NCI-H1092 (cell line): ENCODE measurements at places on chromosomes 4 and X.

DNA sequence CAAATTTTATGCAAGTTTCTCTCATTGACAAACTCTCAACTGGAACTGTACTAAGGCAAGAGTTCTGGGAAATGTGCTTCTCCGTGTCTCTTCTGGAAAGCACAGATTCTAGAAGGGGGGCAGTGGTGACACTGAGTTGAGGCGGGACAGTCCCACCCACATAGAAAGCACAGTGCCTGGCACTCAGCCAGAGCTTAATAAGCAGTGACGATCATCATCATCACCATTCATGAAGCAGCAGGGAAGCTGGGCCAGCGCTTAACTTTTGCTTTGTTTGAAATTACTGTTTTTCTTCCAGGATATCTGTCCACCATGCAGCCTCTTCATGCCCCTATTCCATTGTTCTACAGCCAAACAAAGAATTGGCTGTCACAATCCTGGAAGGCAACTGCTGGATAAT, 60.3 kb downstream of the BEND2 start:
- no peak for DNase-seq

DNA sequence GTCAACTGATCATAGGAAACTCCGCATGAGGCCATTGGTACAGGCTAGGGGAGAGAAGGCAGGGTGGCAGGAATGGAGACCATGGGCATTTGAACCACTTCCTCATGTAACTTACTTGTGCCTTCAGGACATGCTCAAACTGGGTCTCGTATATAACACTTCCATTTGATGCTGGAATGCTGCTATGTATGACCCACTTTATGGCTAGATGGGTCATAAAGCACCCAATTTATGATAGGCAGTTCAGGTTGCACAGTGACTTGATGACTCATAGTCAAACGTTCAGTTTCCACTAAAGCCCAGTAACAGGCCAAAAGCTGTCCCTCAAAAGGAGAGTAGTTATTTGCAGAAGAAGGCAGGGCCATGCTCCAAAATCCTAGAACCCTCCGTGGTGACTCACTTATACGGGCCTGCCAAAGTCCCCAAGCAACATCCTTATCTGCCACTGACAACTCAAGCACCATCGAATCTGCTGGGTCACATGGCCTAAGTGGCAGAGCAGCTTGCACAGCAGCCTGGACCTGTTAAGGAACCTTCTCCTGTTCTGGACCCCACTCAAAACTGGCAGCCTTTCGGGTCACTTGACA, 236.4 kb downstream of the ZC4H2 start:
- no peak for DNase-seq

DNA sequence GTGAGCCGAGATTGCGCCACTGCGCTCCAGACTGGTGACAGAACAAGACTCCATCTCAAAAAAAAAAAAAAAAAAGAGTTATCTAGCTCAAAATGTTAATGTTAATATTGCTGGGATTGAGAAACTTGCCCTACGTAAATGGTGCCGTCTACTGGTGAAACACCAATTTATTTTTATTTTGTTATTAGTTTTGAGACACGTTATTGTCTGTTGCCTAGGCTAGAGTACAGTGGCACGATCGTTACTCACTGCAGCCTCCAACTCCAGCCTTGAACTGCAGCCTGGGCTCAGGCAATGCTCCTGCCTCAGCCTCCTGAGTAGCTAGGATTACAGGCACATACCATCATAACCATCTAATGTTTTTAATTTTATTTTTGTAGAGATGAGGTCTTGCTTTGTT, 262.8 kb downstream of the BMPR1B start:
- no peak for DNase-seq

DNA sequence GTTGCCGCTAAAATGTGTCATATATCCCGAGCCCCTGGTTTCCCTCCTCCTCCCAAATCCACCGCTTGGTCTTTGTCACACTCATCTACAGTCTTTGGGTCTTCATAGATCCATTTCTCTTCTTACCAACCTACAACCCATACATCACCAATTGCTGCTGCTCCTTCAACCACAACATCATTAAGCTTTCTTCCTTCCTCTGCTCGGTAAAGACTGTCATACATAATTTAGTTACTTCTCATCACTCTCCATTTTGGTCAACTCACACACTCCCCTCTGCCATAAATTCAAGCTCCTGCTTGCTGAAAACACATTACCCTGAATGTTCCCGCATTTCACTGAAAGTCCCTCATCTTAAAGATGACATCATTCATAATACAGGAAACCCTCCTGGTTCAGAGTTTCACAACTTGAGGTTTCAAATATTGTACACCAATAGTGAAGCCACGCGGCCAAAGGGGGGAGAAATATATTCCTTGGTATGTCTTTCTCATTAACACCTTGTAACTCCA, 1.7 kb upstream of the DCTD start:
- no peak for DNase-seq

GRCh38 chr4:189912170-189912569, 28.5 kb upstream of the FRG1 start:
- no peak for DNase-seq

- no peak for DNase-seq
Observed at GRCh38 chrX:80792205-80792604, 17.5 kb downstream of the BRWD3 start.

DNA sequence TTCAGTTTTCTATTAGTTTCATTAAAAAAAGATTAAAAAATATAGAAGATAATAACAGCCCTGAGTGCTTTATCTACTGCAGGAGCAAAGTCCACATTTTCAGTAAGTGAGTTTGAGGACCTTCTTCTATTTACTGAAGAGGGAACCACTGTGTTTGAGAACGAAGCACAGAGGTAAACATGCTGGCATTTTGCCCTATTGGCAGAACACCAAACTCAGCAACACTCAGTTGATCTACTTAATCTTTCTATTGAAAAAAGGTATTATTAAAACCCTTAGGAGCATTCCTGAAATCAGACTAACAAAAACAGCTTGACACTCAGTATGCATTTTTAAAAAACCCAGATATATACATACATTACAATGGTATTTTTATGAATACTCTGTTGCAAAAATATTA, 1496.7 kb downstream of the TECRL start:
- peak; percentile 47 for DNase-seq

- no peak for DNase-seq
Observed at GRCh38 chr4:53863736-53864365, 200.6 kb downstream of the CHIC2 start.

- no peak for DNase-seq
Observed at GRCh38 chrX:149845385-149845784, 35.6 kb upstream of the MAGEA8 start.

DNA sequence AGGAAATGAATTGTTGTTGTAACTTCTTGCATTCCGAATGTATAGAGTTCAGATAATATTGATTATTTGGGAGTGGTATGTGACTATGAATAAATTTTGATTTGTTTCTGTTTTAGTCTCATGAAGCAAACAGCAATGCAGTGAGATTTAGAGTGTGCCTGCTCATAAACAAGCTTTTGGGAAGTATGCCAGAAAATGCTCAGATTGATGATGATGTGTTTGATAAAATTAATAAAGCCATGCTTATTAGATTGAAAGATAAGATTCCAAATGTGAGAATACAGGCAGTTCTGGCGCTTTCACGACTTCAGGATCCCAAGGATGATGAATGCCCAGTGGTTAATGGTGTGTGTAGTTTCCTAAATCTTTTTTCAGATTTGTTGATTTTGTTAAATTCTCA, 2.0 kb downstream of the NCAPG start:
- DNase-seq = no peak

- DNase-seq = no peak
Observed at GRCh38 chrX:119479845-119480244, 11.6 kb downstream of the SLC25A5 start.

- no peak for DNase-seq
Observed at GRCh38 chr4:1045595-1046201, 34.3 kb downstream of the FGFRL1 start.

DNA sequence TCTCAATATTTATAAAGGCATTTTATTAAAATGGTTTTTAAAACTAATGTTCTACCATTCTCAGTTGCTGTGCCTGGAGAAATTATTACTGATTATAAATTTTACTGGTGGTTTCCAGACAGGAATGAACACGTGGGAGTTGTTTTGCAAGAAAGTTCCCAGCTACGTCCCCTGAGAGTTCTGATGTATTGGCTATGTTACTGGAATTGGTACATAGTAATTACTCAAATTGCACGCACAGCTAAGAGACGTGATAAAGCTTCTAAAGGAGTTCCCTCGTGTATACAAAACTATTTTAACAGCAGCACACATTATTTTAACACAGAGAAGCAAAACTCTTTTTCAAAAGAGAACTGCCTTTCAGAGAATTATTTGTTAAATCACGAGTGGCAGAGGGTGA, 292.2 kb downstream of the NLGN4X start:
- no peak for DNase-seq

- no peak for DNase-seq
Observed at GRCh38 chr4:163758032-163758431, 263.5 kb downstream of the TMA16 start.

GRCh38 chr4:84573385-84574068, 9.4 kb upstream of the CDS1 start:
- no peak for DNase-seq

DNA sequence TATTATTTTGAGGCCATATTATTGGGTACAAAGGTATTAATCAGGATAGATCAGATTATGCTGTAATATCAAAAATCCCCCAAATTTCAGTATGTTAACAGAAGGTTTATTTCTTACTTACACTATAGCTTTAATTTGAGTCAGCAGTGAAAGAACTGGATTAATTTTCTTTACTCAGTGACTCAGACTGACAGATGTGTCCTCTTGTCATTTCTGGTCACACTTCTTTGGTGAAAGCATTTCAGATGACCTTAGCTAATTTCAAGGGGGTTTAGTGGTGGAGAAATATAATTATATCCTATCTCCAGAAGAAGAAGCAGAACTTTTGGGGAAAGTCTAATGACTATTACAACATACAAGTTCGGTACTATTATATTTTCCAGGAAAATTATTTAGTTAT, 12.4 kb downstream of the DDIT4L start:
- no peak for DNase-seq

- DNase-seq = no peak
Observed at GRCh38 chr4:40750461-40751258, 905 bp downstream of the NSUN7 start.

GRCh38 chrX:117752745-117753144, 363.9 kb downstream of the KLHL13 start:
- DNase-seq = no peak

DNA sequence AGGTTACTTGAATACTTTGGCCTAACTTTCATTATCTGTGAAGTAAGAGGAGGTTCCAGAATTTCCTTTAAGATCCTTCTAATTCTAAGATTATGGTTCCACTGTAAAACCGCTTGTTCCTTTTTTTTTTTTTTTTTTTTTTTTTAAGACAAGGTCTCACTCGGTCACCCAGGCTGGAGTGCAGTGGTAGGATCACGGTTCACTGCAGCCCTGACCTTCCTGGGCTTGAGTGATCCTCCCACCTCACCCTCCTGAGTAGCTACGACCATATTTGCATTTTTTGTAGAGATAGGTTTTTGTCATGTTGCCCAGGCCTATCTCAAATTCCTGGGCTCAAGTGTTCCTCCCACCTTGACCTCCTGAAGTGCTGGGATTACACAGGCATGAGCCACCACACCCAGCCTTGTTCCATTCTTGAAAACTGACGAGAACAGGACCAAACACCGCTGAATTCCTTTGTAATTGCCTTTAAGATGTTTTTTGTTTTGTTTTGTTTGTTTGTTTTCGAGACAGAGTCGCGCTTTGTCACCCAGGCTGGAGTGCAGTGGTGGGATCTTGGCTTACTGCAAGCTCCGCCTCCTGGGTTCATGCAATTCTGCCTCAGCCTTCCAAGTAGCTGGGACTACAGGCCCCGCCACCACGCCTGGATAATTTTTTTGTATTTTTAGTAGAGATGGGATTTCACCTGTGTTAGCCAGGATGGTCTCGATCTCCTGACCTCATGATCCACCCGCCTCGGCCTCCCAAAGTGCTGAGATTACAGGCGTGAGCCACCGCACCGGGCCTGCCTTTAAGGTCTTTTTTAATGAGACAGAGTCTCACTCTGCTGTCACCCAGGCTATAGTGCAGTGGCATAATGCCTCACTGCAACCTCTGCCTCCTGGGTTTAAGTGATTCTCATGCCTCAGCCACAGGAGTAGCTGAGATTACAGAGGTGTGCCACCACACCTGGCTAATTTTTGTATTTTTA, 6.8 kb downstream of the PDS5A start:
- DNase-seq = no peak

GRCh38 chrX:132489578-132490419, 961 bp upstream of the MBNL3 start:
- peak; percentile 70 for DNase-seq

GRCh38 chrX:24475480-24475879, 10.4 kb downstream of the PDK3 start:
- no peak for DNase-seq

DNA sequence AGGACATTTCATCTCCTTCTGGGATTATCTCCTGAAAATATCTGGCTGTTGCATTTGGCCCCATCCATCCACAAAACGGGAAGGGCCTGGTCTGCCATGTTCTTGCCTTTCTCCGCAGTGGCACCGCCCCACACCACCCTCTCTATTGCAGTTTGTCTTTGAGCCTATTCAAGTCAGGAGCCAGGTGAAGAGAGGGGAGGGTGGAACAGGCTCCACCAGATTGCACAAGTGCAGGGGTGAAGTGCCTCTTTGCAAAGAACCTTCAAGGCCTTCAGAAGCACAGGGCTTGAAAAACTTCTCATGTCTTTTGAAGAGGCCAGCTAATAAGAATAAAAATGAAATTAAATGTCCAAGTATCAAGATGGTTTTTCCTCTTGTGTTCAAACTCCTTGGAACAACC, 28.7 kb downstream of the RS1 start:
- DNase-seq = no peak

DNA sequence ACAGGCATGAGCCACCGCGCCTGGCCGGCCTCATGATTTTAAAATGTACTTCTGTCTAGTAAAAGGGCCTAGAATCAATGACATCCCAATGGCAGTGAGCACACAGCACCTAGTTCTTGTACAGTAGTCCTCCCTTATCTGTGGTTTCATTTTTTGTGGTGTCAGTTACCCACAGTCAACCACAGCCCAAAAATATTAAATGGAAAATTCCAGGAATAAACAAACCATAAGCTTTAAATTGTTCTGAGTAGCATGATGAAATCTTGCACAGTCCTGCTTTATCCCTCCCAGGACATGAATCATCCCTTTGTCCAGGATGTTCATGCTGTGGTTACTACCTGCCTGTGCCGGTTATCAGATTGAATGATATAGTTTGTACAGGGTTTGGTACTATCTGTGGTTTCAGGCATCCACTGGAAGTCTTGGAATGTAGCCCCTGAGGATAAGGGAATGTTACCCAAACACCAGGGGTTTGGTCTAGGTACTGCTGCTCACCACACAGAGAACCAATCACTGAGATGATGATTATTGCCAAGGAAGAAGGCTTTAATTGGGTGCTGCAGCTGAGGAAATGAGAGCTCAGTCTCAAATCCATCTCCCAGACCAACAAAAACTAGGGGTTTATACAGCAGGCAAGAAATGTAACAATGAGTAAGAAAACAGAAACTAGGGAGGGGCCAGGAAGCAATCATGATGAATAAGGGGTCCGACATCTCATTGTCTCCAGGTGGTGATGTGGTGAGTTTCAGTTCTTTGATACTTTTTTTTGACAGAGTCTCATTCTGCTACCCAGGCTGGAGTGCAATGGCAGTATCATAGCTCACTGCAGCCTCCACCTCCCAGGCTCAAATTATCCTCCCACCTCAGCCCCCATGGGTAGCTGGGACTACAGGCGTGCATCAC, 16.2 kb upstream of the FHL1 start:
- DNase-seq = no peak
